NCI-H1436 treated with DMSO at 0.1 percent for 48 hours (cell line): ENCODE measurements at places on chromosomes 3 and 15.

DNA sequence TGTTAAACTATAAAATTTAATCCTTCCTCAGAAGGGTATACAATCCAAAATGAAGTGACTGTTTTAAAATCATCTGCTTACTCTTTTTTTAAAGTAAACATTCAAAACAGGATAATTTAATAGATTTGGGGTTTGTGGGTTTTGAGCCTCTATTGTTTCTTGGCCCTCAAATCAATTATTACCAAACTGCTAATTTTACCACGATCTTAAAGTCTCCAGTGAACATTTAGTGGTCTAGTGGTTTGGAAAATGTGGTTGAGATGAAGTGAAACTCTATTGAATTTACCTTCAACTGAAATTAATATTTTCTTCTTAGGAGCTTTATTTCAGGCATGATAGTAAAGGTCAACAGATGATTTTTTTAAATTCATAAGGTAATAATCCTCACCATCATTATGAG, 11.2 kb upstream of the ATP11B start:
- DNase-seq = no peak

GRCh38 chr3:23302271-23302670, 99.1 kb downstream of the UBE2E2 start:
- no peak for DNase-seq

DNA sequence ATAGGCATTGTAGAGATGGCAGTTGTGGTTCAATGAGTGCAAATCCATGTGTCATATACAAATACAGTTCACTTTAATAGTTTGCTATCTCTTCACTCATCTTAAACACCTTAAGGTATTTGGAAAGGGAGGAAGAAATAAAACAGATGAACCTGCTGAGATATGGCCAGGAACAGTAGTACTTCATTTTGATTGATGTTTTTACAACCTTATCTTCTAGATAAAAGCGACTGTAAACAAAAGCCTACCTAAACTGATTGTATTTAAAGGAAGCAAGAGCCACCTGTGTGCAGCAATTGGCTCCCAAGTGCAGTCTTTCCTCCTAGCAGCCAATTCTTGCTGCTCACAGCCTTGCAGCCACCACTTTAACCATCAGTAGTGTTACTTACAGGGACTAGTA, 217.7 kb downstream of the CDIN1 start:
- DNase-seq = no peak

DNA sequence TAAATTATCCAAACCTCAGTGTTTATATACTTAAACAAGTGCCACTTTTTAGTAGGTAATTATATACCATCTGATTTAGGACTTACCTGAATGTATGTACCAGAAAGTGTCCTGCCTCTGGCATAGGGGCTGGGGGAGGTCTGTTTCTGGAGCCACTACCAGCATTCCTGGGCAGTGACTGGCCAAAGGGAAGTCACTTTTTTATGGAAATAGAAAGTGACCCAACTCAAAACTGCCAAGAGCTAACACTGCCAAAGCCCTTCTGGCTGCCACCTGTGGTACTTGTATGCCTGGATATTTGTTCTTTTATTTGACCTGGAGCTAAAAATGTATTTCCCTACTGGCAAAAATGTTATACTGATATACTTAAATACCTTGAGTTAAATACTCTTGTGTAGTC, 42.7 kb downstream of the ESYT3 start:
- DNase-seq = no peak

DNA sequence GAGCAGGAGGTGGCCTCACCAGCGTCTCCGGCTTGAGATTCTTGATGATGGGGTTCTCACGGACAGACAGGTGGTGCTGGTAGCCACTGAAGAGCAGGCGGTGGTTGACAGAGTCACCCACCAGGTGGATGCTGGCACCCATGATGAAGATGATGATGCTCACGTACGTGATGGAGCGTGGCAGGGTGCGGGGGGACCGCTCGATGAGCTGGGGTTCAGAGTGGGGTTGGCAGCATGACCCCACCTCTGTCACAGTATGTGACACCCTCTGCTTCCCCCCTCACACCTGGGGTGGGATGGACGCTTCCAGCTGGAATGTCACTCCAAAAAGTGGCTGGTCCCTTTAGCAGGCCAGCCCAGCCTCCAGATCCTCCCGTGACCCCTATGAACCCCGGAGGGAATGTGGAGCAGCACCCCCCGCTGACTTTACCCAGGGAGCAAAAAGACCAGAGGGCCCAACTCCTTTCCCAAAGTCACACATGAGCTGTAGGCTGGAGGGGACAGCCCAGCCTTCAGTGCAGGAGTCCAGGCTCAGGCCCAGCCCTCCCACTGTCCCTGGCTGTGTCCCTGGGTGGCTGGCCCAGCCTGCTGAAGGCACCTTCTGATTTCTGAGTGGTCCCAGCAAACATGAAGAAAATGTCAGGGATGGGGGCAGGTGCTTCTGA, 6.7 kb upstream of the CALML4 start:
- DNase-seq = no peak

DNA sequence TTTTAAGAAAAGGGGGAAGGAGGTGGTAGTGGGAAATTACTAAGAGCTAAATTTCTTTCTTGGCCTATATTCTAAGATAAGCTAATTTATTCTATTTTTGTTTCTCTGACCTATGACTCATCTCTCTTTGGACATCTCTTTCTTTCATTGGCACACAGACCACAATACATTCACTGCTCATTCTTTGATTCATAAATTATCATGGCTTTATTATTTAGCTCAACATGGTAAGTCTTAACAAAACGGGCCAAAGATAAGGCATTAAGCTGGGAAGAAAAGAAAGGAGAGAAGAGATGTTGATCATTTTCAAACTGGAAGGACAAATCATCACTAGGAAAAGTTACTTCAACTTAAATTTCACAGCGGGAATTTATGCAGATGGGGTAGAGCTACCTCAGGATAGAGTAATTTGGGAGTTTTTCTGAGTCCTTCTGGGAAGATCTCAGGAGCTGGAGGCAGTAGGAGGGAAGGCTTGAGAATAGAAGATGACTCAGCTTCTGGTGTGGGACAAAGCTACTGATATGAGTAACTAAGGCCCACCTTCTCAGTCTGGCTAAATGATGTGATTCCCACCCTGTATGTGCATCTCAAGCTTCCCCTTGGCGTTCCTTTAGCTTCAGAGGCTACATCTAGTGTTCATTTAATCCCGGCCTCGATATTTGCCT, 7.5 kb upstream of the ALCAM start:
- no peak for DNase-seq
